ENCODE measurements at places on chromosomes 6 and 20.
A peak's percentile ranks its signal among the peaks of the same experiment; 100 is the strongest.

DNA sequence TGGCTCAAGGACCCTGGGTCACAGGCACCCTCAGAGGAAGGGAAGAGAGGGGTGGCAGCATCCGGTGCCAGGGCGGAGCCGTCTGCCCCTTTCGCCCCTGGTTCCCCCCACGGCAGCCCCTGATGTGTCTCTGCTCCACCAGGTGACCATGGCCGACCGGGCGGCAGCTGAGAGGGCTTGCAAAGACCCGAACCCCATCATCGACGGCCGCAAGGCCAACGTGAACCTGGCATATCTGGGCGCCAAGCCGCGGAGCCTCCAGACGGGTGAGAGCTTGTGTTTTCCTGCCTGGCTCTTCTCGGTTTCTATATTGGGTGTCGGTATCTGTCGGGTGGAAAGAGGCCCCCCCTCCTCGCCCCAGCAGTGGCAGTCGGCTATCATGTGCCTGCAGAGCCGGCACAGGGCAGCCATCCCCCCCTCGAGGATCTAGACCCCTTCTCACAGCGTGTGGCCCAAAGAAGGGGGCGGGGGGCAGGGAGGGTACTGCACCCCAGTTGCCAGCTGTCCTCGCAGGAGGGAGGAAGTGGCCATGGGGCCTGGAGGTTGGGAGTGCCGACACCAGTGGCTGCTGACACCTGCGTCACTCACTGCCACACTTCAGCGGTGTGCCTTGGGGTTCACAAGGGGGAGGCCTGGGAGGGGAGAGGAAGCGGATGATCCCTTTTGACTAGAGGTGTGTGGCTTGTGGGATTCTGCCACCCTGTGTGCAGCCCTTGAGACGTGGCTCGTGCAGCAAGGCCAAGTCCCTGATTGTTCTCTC is 1.5 kb downstream of the RBM38 start:
- DNase-seq = no peak

GRCh38 chr6:168314948-168315347 is 4.6 kb downstream of the DACT2 start:
- no peak for DNase-seq

DNA sequence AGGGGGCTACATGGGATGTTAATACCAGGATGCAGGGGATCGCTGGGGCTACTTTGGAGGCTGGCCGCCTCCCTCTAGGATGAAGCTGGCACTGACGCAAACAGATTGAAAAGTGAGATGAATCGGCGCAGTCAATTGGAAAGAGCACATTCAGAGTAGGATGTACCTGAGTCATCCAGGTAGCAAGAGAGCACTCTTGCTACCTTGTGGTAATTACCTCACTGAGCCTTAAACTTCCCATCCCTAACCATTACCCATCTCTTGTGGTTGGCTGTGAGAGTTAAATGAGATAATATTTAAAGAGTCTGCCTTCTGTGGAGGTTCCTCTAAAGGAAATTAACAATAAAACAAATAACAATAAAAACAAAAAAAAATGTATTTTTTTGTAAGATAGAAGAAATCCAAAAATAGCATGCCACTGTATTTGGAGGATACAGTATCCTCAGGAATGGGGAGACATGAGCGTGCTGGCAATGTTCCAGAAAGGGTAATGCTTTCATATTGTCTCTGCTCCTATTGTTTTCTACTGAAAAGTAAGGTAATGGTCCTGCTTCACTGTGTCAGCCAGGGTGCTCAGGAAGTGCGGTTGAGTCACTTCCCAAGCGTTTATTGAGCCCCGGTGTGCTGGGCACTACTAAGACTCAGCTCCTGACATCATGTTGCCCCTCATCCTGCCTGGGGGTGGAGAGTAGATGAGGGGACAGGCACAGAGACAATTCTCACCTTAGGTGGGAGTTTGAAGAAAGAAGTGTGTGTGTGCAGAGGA is 301.1 kb downstream of the EYA4 start:
- DNase-seq = no peak

DNA sequence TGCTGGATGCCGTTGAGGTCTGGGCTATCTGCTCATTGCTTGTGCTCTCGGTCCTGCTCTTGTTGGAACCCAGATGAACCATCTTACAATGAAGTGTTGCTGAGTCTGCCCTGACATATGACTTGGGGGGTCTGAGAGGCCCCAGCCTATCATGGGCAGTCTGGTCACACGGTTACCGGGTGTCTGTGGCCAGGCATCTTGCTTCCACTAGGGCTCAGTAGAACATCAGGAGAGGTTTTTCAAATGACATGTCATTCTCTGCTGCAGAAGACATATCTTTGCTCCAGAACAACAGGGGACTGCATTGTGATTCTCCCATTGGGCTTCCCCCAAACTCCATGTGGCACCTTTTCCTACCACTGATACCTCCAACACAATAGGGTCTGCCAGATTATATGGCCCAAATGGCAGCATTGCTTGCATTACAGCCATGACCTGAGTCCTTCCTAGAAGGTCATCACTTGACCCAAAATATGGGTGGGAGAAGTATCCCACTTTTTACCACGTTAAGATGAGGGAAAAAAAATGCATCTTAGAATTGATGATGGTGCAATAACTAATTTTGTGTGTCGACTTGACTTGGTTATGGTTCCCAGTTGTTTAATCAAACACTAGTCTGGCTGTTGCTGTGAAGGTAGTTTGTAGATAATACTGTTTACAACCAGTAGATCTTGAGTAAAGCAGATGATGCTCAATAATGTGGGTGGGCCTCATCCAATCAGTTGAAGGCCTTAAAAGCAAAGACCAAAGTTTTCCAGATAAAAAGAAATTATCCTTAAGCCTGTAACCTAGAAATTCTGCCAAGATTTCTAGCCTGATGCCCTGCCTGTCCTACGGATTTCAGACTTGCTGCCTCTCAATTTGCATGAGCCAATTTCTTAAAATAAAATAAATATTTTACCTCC is 241.0 kb downstream of the QKI start:
- DNase-seq = no peak

DNA sequence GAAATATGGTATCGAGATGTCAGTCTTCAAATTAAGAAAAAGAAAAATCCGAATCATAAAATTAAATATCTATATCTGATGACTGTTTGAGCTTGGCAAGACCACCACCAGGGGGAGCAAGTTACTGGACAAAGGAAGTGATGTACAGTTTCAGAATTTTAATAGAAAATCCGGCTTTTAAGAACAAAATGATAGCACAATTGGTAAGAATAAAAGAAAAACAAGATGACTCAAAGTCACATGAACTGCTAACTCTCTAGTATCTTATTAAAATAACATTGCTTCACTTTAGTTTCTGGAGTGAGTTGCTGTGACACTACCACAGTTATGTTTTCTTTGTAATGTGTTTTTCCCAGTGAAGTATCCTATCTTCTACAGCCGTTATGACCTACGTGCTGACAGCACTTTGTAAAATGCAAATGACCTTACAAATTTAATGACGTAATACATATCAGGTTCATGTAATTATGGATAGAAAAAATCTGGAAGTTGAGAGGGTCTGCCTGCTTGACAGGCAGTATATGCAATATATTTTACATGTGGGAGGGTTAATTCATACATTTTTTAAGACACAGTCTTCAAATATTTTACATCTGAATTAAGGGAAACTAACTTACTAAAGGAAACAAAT is 405.3 kb upstream of the HS3ST5 start:
- DNase-seq = peak; percentile 4

GRCh38 chr6:47741807-47742206 is 40.0 kb upstream of the OPN5 start:
- no peak for DNase-seq

DNA sequence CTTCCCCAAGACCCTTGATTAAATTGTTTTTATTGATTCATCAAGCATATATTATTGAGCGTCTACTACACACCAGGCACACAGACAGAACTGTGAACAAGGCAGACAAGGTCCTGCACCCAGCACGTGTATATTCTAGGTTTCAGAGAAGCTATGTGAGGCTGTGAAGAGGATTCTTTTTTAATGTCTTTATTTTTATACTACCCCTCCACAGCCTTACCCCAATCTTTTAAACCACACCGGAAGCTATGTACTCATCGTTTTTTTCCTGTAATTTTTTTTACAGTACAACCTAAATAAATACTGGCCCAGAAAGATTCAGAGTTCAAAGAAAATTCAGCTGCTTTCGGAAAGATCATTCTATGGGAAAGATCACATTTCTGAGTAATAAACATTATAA is 10.0 kb downstream of the SGK1 start:
- DNase-seq = no peak
